A549 treated with DMSO at 1 μM for 4 hours (cell line): ENCODE measurements at places on chromosomes 3 and 15. TPM values are rescaled to one million over a fixed set of nuclear protein-coding genes. Genes with fewer than 3 reads are reported as not detected.

MME gene
- not detected in 5 replicates for total RNA-seq

PATL2 gene
- 0.17 to 0.33 TPM (median 0.24 TPM) in 4 of 5 replicates, not detected in the other for total RNA-seq

TMC3 gene
- not detected in 5 replicates for total RNA-seq

ANKRD34C gene
- total RNA-seq, result not detected in 5 replicates

FBLN2 gene
- 1.5 to 2.8 TPM (median 2.3 TPM) in 5 replicates for total RNA-seq

ZKSCAN7 gene
- not detected in 5 replicates for total RNA-seq

POC1A gene
- 15.5 to 20.4 TPM (median 17.8 TPM) in 5 replicates for total RNA-seq

PTPRG gene
- total RNA-seq, result 2.3 to 3.5 TPM (median 3.2 TPM) in 5 replicates

GOLGA8S gene
- total RNA-seq, result 0.07 to 0.18 TPM (median 0.17 TPM) in 5 replicates

ATP10A gene
- total RNA-seq, result 6.1 to 7.7 TPM (median 6.8 TPM) in 5 replicates

TRH gene
- not detected in 5 replicates for total RNA-seq
